WTC11 (cell line): ENCODE measurements at places on chromosomes 2 and 18.

DNA sequence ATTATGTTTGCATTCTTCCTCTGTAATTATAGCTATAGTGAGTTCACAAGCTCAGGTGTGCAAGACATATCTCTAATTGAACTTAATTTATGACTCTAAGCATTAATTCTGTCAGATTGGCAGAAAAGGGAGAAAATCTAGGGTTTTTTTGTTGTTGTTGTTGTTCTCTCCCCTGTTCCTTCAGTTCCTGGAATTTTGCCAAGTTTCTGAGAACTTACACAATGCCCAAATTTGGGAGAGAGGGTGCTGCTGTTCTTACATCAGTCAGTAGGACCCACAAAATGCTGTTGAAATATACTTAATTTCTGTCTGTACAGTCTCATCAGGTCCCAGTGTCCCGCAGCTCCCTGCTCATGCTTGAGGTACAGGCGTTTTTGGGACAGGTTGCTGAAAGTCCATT is 221.8 kb upstream of the RBMS1 start:
- DNase-seq, result no peak

GRCh38 chr2:134416637-134417036 is 162.8 kb downstream of the MGAT5 start:
- no peak for DNase-seq

- DNase-seq, result no peak
Measured at GRCh38 chr18:58822944-58823343, 41.7 kb upstream of the ZNF532 start.

DNA sequence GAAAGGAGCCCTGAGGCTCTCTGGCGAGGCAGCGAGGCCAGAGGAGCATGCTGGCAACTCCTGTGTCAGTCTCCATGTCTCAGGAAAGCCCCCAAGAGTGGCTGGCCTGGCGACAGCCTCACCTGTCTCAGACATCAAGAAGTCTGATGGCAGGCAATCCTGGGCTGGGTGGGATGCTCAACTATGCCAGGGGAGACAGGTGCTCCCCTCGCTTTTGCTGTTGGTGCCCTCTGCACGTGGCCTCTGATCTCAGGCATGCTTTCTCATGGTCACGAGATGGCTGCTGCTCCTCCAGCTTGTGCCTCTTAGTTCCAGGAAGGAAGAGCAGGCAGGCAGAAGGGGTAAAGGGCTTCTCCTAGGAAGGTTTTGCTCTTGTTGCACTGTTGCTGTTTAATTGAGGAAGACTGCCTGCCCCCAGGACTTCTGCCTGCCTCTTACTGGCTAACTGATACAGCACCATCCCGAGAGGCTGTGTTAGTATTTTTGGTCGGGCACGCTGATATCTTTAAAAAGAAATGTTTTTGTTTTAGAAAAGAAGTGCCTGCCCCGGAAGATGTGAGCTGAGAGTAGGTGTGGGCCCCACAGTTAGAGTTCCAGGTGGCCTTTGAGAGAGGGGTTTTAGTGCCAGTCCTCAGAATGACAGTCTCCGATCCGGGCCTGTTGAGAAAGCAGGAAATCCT is 344.8 kb upstream of the HS6ST1 start:
- DNase-seq, result no peak

- no peak for DNase-seq
Measured at GRCh38 chr18:60552948-60553347, 180.4 kb upstream of the MC4R start.
